Tibial artery (tissue), 4 donors: ENCODE measurements at places on chromosomes 7 and 10.

GRCh38 chr7:91993976-91994375 is 53.3 kb downstream of the AKAP9 start:
- no peak for DNase-seq

DNA sequence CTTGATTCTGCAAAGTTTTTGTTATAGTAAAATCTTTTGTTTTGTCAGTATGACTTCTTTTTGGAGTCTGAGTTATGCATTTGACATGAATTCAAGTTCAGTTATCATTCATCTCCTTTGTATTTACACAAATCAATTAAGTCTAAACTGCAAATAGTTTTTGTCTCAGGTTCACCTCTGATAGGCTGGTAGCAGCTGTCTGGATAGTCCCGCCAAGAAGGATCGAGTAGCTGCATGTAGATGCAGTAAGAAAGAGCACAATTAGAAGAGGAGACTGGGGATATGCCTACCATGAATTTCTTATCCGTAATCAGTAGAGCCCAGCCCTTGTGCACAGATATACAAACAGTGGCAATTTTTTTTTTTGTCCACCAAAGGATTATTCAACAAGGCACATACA is 392.5 kb upstream of the ETV1 start:
- no peak for DNase-seq

DNA sequence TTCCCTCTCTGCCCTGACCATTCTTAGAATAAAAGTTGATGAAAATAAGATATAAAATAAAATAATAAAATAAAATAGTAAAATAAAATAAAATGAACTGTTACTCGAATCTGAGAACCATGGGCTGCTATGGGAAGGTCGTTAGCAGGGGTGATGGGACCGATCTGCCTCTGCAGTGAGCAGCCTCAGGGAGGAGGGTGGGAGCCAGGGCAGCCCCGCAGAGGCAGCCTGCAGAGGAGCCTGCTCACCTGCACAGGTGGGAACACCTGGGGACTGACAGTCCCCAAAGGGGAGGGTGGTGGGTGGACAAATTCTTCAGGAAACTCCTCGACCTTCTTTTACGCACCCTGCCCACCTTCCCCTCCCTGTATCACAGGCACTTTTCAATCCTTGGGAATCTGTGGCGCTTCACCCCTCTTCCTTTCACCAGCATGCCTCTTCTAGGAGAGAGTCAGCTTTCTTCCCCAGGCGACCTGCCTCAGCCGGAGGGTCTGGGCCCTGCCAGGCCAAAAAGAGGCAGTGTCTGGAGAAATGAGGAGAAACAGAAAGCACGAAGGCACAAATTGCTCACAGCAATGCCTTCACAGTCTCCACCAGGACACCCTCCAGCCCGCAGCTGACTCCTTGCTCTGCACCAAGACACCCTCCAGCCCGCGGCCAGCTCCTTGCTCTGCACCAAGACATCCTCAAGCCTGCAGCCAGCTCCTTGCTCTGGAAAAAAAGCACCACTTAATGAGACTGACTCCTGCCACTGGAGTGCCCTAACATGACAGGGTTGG is 368.4 kb upstream of the SHH start:
- DNase-seq, result no peak

DNA sequence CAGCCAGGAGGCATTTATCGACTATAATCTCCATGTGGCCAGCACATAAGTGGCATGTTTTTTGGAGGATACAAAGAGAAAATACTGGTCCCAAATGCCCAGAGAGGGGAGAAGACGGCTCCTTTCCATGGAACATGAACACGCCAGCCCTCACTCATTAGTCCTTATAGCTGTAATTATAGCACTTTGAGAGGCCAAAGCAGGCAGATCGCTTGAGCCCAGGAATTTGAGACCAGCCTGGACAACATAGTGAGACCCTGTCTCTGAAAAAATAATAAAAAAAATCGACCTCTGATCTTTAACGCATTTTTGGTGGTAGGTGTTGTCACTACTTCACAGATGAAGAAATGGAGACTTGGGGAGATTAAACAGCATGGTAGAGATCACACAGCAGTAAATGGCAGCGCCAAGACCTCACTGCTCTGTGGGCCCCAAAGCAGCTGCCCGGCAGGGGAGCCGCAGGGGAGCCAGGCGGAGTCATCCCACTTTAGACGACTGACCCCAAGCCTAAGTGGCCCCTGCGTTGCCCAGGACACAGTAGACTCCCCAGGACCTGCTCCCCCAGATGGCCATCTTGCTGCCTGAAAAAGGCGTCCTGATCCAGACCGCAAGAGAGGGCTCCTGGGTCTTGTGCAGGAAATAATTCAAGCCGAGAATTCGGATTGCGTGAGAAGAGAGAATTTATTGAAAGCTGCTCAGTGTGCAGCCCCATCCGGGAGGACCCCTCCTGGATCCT is 21.2 kb upstream of the PRKAG2 start:
- DNase-seq, result no peak

- no peak for DNase-seq
Measured at GRCh38 chr10:33145451-33146188, 187.6 kb upstream of the ITGB1 start.
